NCI-H446 treated with DMSO at 0.1 percent for 48 hours (cell line): ENCODE measurements at places on chromosomes 12 and 14.

DNA sequence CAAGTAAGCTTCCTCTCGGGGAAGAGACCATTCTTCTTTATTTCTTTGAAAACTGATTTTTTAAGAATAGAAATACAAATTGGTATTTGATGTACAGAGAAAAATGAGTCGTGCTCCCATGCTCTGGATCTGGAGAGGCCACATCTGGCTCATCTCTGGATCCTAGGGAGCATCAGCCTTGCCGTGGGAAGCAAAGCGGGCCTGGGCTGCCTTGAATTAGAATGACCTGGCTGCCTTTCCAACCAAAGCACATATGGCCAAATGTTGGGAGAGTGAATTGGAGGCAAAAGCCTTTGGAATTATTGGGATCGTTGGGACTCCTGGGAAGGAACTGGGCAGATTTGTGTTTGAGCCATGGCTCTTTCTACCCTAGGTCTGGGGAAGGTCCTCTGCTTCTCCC, 80.0 kb downstream of the SLC25A47 start:
- DNase-seq: no peak

DNA sequence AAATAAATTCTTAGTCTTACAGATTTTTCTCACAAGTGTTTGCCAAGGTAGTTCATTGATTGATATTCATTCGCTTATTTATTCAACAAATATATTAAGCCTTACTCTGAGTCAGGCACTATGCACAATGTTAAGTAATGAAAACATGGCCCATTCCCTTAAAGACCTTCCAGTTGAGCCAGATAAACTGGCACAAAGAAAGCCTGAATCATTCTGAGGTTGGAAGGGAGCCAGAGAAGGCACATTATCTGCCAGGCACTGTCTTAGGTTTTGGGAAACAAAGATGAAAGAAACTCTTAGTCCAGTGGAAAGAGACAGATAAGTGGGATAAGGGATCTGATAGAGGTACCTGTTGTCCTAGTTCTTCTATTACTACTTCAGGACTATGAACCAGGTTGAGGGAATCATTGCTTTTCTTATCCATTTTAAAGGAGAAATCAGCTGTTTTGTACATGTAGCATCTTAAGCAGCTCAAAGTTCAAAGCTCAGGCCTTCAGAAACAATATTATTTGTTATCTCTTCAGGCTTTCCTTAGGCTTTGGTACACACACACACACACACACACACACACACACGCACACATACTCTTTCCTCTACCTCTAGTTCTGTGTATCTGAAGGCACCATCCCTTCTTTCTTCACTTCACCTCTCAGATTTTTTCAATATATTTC, 27.0 kb downstream of the PDE6H start:
- peak; percentile 43 for DNase-seq

DNA sequence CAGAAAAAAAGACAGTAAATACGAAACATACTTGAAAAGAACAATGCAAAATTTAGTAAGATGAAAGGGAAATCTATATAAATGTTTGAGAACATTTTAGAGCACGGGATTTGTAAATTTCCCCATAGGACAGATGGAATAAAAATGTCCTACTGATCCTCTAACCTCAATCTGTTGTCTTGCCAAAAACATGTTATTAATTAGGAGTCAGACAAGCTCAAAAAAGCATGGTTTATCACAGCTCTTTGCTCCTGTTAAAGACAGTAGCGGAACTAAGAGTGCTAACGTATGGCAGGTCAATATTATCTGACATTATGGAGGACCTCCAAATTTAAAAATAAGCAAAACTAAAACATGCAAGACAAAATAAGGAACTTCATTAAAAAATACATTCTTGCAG, 12.9 kb downstream of the GMFB start:
- no peak for DNase-seq

GRCh38 chr12:98894412-98895085, 249.5 kb downstream of the APAF1 start:
- DNase-seq: no peak

DNA sequence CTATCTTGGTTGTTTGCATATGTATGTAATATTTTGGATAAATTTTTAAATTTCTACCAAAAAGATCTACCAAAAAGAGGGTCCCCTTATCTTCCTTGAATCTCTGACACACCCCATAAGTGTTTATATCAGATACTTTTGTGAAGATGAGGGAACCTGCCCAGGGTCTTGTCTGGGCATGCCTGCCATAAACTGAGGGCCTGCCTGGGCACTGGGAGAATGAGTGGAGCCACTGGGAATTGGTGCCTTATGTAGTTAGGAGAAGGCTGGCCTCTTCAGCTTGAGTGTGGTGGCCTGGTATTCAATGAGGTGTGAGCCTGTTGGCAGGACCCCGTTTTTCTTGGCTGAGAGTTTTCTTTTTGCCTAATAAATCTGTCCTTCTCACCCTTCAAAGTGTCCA, 46.5 kb downstream of the OR9K2 start:
- no peak for DNase-seq

GRCh38 chr12:4118601-4119156, 154.9 kb upstream of the CCND2 start:
- no peak for DNase-seq

DNA sequence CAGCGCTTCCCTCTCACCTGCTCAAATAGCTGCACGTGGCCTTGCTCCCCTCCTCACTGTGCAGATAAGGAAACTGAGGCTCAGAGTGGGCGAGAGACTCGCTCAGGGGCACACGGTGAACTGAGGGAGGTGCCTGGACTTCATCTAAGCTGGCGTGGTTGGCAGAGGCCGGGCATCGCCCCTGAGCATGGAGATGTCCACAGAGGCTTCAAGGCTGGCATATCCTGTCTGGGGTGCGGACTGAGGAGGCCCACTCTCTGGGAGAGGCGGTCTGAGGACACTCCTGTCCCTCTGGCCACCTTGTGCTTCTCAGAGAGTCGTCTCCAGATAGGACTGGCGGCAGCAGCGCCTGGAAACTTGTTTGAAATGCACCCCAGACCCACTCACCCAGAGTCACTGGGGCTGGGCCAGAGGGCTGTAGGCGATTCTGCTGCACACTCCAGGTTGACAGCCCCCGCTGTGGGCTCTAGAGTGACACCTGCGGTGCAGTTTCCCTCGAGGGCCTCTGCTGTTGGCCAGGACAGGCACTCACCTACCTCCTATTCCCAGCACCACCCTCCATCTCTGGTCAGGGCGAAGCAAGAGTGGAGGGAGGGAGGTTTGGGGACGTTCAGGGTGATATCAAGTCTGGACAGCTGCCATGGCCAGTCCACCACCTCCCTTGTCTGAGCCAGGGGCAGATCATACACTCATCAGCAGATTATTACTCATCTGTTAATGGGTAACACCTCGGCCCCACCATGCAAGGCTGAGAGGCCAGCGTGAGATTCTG, 11.2 kb upstream of the LBHD2 start:
- DNase-seq: no peak

GRCh38 chr12:121786440-121786825, 7.1 kb downstream of the RHOF start:
- DNase-seq: no peak

- DNase-seq: no peak
Measured at GRCh38 chr12:105598031-105598430, 267.5 kb downstream of the C12orf75 start.

DNA sequence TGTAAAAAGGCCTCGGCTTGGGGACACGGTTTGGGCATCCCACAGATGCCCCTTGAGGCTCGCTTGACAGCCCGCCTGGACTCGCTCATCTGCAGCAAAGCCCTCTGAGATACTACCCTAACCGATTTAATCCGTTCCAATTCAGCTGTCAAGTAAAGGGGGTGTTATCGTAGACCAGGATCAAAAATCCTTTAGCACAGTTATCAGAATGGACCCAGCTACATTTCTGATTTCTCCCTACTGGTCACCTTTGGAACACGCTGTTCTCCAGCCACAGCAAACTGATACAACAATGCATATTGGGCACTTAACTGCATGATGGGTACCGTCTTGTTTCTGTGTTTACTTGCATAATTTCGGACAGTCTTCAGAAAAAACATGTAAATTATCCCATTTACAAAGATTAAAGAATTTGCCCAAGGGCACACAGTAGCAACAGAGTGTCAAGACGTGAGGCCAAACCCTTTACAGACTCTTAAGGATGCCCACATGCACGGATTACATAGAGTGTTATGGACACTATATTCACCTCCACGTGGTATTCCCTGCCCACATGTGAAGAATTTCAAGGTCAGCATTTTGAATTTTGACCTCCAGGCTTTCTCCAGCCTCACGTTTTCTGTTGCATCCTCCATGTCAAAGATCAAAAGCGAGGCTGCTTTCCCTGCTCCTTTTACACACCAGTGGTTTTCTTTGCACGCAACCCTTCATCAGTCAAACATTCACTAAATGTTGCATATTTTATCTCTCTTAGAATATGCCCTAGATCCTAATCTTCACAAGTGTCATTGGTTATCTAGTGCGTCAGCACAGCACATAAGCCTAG, 3.2 kb upstream of the DUSP6 start:
- no peak for DNase-seq

GRCh38 chr12:55732288-55732687, 3.5 kb upstream of the CD63 start:
- no peak for DNase-seq

DNA sequence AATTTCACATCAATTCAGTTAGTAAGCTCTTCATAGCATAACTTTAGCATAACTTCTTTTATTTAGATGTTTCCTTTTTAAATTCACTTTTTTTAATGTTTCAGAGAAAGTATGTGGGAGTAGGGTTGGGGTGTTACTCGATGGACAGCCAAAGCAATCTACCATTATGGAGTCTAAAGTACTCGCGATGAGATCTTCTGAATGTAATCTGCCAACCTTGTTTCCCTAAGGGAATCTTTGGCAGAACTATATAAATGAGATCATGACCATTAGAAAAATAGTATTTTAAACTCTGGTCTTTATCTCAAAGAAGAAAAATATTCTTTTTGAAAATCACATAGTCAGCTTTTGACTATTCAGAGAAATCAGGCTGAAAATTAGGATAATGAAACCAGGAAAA, 103.9 kb downstream of the BBS10 start:
- no peak for DNase-seq

- no peak for DNase-seq
Measured at GRCh38 chr12:67989184-67989920, at the start of gene IFNG-AS1. IFNG-AS1 (plus strand) TSS chr12:67989447.

GRCh38 chr12:103915306-103915705, 14.9 kb upstream of the HSP90B1 start:
- DNase-seq: no peak

DNA sequence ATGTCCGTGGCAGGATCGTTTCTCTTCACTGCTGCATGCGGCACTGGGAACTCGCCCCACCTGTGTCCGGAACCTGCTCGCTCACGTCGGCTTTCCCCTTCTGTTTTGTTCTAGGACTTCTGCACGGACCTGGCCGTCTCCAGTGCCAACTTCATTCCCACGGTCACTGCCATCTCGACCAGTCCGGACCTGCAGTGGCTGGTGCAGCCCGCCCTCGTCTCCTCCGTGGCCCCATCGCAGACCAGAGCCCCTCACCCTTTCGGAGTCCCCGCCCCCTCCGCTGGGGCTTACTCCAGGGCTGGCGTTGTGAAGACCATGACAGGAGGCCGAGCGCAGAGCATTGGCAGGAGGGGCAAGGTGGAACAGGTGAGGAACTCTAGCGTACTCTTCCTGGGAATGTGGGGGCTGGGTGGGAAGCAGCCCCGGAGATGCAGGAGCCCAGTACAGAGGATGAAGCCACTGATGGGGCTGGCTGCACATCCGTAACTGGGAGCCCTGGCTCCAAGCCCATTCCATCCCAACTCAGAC, 1.2 kb downstream of the FOS start:
- DNase-seq: no peak

DNA sequence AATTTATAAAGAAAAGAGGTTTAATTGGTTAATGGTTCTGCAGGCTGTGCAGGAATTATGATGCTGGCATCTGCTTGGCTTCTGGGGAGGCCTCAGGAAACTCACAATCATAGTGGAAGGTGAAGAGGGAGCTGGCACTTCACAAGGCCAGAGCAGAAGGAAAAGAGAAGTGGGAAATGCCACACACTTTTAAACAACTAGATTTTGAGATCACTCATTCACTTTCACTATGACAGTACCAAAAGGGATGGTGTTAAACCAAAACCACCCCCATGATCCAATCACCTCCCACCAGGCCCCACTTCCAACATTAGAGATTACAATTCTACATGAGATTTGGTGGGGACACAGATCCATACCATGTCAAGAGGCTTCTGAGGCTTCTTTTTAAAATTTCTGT, 62.6 kb downstream of the SLC38A4 start:
- DNase-seq: no peak

GRCh38 chr14:30893819-30894218, 19.5 kb downstream of the COCH start:
- no peak for DNase-seq

DNA sequence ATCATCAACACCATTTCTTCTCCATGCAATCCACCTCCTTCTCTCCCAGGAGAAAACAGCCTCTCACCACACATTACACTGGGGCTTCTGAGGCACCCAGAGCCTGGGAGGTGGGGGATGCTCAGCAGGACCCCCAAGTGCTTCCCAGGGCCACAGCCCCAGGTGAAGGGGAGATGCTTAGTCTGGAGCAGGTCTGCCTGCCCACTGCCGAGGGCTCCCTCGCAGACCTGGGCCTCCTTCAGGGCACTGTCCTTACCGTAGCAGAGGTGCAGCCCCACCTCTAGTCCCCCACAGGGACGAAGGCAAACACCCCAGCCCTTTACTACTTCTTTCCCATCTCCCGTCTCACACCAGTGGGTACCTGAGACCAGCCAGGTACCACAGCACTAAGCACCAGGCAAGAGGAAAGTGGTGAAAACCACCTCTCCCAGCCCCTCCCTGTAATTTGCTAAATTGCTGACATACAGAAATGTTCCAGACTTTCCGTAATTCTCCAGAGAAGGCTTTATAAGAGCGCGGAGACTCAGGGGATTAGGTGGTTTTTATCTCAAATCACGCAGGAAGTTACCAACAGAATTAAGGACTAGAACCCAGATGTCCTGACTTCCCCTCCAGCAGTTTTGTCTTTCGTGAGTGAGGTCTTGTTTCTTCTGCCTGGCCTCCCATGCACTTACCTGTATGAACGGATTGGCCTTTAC, 59.0 kb downstream of the PLEKHG3 start:
- DNase-seq: no peak

GRCh38 chr14:94600148-94600545, 12.0 kb upstream of the SERPINA3 start:
- DNase-seq: no peak
